Fibroblast of lung (primary cell): ENCODE measurements at places on chromosomes 4 and X. TPM values are rescaled to one million over a fixed set of nuclear protein-coding genes. Genes with fewer than 3 reads are reported as not detected.

Gene ANXA3
- 9.8 and 9.9 TPM in 2 replicates for polyA plus RNA-seq

- peak; percentile 58 for DNase-seq
These were observed 47.2 kb downstream of the TBCK start for GRCh38 chr4:106268786-106269185.

- DNase-seq = no peak
These were observed 38.2 kb upstream of the NAA11 start for GRCh38 chr4:79364061-79364460.

Gene DOCK11
- 31.3 and 85.3 TPM in 2 replicates for polyA plus RNA-seq

GRCh38 chr4:7740866-7741525 lies 198.7 kb downstream of the AFAP1 start:
- DNase-seq = no peak

- DNase-seq = no peak
These were observed 41.4 kb upstream of the CTSO start for GRCh38 chr4:155995069-155995468.

GRCh38 chr4:101348367-101348827 lies 1.1 kb upstream of the PPP3CA start:
- no peak for DNase-seq

Gene UGT2B7
- polyA plus RNA-seq = not detected in 2 replicates

Gene GLOD5
- polyA plus RNA-seq = not detected in 2 replicates

DNA sequence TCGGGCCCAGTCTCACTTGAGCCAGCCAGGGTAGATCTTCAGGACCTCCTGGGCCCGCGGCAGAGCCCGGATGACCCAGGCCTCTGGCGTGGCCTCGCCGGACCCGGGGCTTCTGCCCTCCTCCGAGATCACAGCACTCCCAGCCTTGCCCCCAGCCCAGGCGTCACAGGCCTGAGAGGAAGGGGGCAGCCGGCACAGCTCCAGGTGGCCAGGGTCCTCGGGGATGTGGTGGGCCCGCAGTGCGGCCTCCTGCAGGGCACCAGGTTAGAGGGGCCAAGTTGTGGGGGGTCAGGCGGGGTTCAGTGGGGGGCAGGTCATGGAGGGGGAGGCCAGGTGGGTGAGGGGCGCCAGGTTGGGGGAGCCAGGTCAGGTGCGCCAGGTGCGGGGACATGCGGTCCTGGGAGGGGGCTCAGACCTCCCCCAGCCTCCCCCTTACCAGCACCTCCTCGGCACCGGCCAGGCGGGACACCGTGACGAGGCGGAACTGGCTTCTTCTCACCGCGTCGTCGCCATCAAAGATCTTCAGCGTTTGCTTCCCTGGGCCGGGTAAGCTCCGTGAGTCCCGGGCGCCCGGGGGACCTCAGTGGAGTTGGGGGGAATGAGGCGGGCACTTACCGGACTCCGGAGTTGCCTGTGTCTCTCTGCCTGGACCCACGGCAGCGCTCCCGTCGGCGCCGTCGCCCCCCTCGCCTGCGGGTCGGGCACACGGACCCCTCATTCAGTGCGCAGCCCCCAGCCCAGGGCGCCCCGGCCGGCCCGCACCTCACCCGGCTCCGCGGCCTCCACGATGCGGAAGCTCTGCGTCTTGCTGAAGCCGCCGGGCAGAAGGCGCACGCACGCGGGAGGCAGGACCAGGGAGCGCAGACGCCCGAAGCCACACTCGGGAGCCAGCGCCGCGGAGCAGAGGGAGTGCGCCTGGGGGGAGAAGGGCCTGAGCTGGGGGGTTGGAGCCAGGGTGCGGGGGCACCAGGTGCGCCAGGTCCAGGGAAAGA lies 6.0 kb downstream of the DGKQ start:
- DNase-seq = no peak

- DNase-seq = peak; percentile 31
These were observed 156.1 kb downstream of the STPG2 start for GRCh38 chr4:97987019-97987648.

Gene MAGEC2
- 0.02 TPM in 1 of 2 replicates, not detected in the other for polyA plus RNA-seq

DNA sequence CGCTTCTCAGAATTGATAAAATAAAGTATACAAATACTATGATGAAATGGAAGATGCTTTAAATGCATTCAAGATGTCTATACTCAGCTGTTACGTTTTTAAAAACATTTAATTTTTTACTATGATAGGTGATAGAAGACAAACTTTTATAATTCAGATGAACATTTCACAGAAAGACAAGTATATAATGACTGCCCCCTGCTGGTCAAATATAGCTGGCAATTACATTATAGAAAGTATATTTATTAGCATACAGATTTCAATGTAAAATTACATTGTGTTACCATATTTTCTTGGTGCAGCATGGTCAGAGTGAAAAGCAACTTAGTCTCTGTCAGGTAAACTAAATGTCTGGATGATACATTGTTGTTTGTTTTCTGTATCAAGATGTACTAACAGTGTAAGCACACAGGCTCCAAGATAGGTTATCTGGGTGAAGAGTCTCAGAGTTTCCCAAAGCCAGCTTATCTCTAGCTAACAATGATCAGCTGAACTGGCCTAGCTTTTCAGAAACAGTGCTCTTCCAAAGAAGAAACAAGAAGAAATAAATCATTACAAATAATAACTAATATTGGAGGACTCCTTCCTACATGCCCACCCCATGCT lies 54.1 kb downstream of the SRPX start:
- DNase-seq = peak; percentile 42

- DNase-seq = no peak
These were observed 18.9 kb upstream of the SH3KBP1 start for GRCh38 chrX:19906293-19906692.

Gene DCAF8L1
- polyA plus RNA-seq = not detected in 2 replicates

DNA sequence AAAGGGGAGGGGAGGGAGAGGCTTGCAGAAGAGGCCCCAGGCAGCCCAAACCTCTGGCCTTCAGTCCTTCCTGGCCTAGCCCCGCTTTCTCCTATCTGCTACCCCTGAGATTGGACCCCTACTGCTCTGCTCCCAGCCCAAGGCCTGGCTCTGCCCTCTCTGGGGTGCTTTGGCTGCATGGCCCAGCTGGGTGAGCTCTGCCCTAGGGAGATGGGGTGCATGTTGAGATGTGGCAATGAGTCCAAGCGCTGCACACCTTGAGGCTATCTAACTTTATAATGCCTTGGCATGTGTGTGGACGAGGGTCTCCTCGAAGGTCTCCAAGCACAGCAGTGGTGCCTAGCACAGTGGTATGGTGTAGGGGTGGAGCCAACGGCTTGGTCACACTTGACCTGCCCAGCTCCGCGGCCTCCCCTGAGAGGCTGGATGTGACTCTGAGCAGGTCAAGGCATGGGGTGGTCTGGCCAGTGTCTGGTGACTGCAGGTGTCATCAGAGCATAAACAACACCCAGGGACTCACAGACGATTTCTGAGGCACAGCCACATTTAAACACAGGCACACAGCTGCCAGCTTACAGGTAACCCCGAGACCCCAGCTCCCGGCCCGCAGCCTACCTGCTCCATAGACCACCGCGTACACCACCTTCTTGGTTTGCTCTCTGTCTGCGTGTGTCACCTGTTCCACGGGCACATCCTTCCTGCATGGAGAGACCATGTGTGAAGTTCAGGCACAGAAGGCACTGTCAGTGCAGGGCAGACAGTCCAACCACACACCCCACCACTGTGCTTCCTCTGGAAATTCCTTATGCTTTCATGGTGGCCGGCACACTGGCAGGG lies 36.3 kb downstream of the NAT8L start:
- no peak for DNase-seq

Gene MTNR1A
- 0.14 TPM in 1 of 2 replicates, not detected in the other for polyA plus RNA-seq

DNA sequence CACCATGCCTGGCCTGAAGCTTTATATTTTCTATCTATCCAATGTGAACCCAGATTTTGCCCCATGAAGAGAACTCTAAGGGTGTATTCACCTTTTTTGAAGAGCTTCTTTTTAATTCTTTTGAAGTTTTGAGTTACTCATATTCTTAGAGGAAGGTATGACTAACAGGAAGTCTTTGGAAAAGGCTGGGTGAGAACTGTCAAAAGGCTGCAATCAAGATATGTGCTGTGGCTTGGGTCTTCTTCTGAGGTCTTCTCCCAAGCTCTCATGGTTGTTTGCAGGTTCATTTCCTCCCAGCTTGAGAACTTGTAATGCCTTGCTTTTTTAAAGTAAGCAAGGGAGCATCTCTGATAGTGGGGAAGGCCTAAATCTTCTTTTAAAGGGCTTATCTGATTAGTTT lies 3.1 kb upstream of the C4orf17 start:
- DNase-seq = peak; percentile 6

- DNase-seq = no peak
These were observed 177.7 kb upstream of the PSAPL1 start for GRCh38 chr4:7612311-7612897.

Gene FHDC1
- 0.06 and 0.14 TPM in 2 replicates for polyA plus RNA-seq

DNA sequence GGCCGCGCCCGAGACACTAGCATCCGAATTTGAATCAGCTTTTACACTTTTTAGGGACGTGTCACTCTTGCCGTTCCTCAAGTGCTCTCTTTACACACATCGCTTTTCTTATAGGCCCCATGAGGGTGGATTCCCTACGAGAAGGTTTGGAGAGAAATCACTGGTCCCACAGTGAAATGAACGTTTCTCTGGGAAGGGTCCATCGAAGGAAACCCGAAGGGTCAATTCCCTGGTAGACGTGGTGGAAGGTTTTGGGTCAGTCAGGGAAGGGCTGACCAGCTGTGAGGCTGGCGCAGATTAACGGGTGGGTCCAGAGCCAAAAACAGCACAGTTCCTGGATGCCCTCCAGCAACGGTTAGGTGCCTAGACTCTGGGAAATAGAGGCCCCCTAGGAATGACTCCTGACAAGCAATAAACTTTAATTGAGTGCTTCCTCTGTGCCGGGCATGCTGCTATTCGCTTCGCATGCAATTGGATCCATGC lies 35.9 kb downstream of the ETDC start:
- peak; percentile 62 for DNase-seq

DNA sequence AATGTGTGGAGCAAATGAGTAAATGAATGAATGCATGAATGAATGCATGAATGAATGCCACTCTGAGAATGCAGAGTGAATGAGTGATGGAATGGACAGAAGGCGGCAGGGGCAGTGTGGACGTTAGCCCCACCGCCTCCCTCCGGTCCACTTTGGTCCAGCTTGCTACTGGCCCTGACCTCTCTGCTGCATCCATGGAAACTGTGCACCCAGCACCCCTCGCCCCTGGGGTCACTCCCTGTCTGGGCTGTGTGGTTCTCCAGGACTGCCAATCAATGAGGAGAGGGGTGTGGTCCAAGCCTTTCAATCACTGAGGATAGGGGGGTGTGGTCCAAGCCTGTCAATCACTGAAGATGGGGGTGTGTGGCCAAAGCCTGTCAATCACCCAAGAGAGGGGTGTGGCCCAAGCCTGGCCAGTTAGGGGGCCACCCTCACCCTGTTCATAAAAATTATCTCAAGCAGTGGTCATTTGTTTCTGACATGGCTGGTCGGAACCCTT lies 39.2 kb upstream of the ASMTL start:
- no peak for DNase-seq

GRCh38 chr4:81737865-81738559 lies 266.3 kb upstream of the RASGEF1B start:
- DNase-seq = no peak

Gene SLC26A1
- 0.05 and 0.07 TPM in 2 replicates for polyA plus RNA-seq

GRCh38 chr4:121685257-121685656 lies 11.5 kb downstream of the ANXA5 start:
- peak; percentile 52 for DNase-seq

DNA sequence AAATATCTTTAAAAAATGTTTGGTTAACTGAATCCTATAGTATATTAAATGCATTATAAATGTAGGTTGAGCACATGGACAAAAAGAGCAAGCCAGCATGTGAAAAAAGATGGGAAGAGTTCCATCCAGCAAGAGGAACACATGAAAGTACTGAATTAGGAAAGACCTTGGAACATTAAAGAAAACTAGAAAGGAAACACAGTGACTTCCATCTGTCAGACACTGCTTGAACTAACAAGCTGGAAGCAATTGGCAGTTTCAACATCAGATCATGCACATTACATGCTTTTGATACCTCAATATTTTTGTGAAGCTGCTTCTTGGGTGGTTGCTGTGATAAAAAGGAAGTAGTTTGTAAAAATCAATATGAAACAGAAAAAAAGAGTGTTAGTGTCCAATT lies 626.8 kb upstream of the GNPDA2 start:
- DNase-seq = no peak
